Ascending aorta (tissue), 2 donors: ENCODE measurements at places on chromosomes 7 and 10.

GRCh38 chr10:13386021-13386420, 37.9 kb upstream of the SEPHS1 start:
- DNase-seq = no peak

DNA sequence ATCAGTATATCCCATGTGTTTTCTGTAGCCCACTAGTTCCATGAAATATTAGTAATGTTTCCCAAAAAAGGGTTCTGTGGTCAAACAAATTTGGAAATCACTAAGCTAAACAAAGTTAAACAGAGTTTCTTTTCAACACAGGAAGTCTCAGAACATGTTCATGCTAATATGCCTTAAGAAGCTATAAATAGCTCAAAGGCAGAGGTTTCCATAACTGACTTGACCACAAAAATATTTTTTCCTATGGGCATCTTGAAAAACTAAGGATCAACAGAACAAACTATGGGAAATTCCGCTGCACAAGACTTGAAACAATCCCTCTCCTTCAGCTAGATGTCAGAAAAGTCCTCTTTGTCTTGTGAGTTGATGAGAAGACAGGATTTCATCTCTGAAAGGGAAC, 59.7 kb downstream of the SEM1 start:
- no peak for DNase-seq

GRCh38 chr7:36884351-36884750, 160.1 kb upstream of the AOAH start:
- no peak for DNase-seq

GRCh38 chr10:27535317-27535716, 31.2 kb downstream of the RAB18 start:
- DNase-seq = no peak

- no peak for DNase-seq
These were observed 100.8 kb downstream of the PRTFDC1 start for GRCh38 chr10:24851629-24852028.

- no peak for DNase-seq
These were observed 5.4 kb upstream of the ZNF398 start for GRCh38 chr7:149141893-149142292.

GRCh38 chr10:44913350-44914081, 2.4 kb downstream of the TMEM72 start:
- DNase-seq = no peak
